COR-L47 (cell line): ENCODE measurements at places on chromosomes 2 and 18.

DNA sequence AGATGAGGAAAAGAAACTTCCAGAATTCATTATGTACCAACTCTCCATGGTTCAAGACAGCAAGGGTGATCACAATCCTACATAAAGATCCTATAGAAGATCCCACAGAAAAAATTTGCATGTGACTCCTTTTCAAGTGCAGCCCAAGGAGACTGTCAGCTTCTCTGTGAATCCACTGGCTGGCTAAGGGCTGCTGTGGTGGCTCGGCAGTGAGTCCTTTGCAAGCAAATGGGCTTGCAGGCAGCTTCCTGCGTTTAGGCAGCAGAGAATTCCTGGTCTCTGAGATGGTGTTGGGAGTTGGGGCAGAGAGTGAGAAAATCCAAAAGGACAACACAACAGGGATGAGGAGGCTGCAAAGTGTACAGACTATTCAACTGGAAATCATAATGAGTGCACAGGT, 43.4 kb downstream of the NABP1 start:
- DNase-seq, result no peak

- no peak for DNase-seq
These were observed 156.5 kb downstream of the NAPG start for GRCh38 chr18:10682368-10682714.

GRCh38 chr18:42953306-42953705, 162.2 kb downstream of the RIT2 start:
- DNase-seq, result no peak

- no peak for DNase-seq
These were observed 10.6 kb upstream of the HNRNPLL start for GRCh38 chr2:38613126-38613848.

- no peak for DNase-seq
These were observed 32.8 kb downstream of the TACR1 start for GRCh38 chr2:75166491-75166890.

DNA sequence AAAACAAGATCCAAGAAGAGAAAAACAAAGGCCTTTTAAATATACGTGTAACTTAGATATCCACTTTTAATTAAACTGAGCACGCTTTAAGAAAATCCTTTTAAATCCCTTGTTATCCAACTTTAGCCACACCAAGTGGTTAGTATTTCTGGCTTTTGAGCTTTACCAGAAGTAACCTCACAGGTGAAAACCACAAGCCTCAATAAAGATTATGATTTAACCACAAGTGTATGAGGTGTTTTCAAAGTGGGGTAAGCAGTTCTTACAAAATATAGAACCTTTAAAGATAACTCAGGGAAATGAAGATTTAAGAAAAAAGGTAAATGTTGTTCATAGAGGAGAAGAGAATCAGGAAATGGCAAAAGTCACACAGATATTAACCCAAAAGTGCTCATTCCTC, 58.4 kb upstream of the CDCA7 start:
- no peak for DNase-seq

- DNase-seq, result peak; percentile 31
These were observed 43.6 kb upstream of the PXDN start for GRCh38 chr2:1787755-1788477.

DNA sequence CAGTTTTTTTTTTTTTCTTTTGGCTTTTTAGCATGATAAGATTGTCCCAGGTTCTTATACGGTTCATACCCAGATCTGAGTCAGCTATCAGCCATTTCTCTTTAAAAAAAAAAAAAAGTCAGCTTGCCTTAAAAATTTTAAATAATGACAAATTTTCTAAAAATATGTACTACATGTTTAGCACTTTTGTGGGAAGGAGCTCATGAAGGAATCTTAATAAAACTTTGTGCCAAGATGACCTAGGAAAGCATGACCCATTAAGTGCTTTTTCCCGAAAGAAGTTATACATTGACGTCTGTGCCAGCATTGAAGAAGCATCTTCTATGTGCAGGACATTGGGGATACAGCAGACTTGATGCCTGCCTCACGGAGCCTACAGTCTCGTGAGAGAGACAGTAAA, 4.5 kb upstream of the RBMS1 start:
- DNase-seq, result no peak

- no peak for DNase-seq
These were observed 106.1 kb downstream of the MYO1B start for GRCh38 chr2:191351298-191351697.

DNA sequence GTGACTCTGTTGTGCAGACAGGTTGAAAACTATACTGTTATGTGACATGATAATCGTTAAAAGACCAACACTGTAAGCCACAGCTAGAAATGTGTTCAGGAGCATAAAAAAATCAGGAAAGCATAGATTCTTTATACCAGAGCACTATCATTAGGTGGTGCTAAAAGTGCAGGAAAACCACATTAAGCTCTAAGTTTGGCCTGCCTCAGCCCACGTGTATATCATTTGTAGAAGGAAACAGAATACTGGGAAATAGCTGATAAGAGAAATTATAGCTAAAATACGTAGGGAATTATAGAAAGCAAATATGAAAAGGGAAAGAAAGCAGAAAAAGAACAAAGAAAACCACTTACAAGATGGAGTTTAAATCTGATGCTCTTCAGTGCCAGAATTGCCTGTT, 26.5 kb upstream of the C2orf74 start:
- DNase-seq, result peak; percentile 1

DNA sequence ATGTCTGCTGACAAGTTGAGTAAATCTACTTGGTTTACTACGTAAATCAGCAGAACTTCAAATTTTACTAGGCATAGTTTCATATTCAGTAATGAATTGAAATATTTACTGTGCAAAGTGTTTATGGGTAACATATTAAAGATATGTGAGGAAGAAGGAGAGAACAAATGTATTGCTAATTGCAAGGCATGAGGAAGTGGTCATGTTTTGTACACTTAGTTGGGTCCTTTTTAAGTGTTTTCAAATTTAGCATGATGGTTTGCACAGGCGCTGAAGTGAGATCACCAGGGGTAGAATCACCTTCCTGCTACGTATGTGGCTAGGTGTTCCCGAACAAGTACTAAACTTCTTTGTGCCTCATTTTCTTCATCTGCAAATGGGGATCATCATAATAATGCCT, 1534.4 kb downstream of the LRP1B start:
- no peak for DNase-seq

DNA sequence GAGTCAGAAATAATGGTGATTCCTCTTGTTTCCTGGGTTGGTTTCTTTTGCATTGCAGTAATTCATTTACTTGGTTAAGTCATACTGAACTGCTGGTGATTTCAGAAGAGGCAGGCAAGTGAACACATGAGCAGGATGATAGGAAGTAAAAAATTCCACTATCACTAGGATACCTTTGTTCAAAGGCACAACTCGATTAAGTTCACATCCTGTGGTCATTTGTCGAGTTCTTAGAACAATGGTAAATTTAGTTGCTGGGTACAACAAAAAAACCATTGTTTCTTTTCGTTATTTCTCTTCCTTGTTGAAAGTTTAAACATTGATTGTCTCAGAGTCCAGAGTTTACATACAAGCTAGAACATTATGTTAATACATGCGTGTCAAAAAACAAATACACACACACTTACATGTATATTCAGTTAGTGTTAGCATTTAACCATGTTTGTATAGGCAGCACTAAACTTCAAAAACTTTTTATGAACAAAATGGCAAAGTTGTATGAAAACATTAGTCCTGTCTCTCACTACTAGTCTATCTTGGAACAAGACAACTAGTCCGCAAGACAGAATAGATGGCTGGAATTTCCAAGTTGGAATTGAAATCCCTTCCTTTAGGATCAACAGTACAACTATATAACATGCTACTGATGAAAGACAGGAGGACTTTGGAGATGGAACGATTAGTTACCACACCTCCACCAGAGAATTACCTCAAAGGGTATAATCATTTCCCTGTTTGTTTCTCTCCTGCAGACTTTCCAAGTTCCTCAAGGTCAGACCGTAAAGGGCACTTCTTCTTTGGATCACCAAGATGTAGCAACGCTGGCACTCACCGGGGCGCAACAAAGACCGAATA, 26.2 kb downstream of the STK39 start:
- no peak for DNase-seq

DNA sequence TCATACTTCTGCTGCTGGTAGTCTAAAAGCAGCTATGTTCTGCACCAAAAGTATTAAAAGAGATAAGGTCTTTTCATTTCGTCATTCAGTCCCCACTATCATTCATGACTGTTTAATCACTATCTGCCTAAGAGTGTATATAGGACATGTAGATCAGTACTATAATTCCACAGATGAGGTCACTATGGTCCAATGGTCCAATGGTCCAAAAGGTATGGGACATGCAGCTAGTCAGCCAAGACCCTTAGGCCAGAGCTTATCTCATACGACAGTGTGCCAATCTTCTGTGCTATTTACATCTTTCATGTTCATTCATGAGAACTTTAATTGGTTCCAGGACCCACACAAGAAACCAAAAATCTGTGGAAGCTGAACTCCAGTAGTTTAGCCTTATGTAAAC, 42.6 kb upstream of the SDC1 start:
- DNase-seq, result no peak

- no peak for DNase-seq
These were observed 493 bp downstream of the UCN start for GRCh38 chr2:27307545-27308358.

GRCh38 chr2:47046271-47046670, 108.8 kb downstream of the STPG4 start:
- DNase-seq, result peak; percentile 86

GRCh38 chr2:6993936-6994335, 76.7 kb downstream of the RNF144A start:
- DNase-seq, result no peak

- DNase-seq, result no peak
These were observed 157.9 kb downstream of the ANKRD44 start for GRCh38 chr2:197152451-197153228.

GRCh38 chr2:113896791-113897190, 6.9 kb downstream of the ACTR3 start:
- DNase-seq, result no peak

DNA sequence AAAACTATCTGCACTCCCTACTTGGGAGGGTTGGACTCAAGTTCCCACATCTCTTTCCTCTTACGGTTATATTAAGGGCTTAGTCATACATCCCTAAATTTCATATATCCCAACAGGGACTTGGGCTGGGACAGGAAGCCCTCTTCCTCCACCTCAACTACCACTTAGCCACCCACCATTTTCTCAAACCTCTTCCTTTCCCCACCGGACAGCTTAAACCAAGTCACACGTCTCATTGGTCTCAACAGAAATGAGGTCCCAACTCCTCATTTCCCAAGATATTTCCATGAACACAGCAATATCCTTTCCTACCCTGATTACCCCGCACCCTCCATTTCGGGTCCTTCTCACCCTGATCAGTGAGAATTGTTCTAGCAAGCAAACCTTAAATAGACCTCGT, 736 bp downstream of the ZSCAN30 start:
- DNase-seq, result no peak

DNA sequence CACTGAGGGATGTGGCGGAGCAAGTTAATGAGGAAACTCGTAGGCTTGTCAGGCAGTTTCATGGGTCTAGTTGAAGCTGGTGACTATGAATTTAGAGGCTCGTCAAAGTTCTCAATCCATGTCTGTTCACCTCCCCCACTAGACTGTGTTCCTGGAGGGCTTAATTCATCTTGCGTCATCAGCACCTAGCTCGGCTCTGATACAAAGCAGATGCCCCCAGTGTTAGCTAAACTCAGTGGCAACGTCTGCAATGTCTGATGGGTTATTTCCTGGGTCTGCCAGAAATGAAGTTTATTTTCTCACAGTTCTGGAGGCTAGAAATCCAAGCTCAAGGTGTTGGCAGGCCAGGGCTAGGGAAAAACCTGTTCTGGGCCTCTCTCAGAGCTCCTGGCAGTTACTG, 140.6 kb downstream of the PID1 start:
- DNase-seq, result no peak

GRCh38 chr18:49250816-49251388, 209.5 kb downstream of the DYM start:
- peak; percentile 52 for DNase-seq

GRCh38 chr2:225367482-225367881, 32.0 kb upstream of the NYAP2 start:
- DNase-seq, result no peak

DNA sequence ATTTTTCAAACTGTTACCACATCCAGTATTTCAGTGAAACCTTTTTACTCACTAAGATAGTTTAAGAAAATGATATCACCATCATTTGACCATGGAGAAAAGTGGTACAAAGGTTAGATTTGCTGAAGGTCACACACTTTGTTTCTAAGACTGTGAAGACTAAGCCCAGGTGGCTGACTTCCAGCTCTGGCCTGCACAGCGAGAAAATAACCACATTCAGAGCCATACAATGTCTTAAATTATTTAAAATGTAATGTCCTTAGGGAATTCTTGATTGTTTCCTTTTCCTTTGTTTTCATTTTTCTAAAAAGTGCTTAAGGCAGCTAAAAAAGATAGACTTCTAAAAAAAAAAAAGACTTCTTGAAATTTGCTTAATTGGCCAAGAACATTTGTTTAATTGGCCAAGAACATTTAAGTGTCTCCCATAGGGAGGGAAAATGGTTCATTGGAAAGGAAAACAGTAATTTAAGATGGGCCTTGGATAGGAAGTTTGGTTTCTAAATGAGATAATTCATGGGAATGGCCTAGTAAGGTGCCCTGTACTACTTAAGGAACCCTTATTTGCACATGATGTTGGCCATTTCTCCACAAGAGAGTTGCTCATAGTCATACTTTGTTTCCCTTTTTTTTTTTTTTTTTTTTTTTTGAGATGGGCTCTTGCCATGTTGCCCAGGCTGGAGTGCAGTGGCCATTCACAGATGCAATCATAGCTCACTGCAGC, 45.2 kb downstream of the CYP1B1 start:
- DNase-seq, result no peak

GRCh38 chr2:175964195-175964594, 37.9 kb downstream of the LNPK start:
- peak; percentile 25 for DNase-seq

GRCh38 chr2:10370895-10371294, 68.2 kb downstream of the HPCAL1 start:
- no peak for DNase-seq

DNA sequence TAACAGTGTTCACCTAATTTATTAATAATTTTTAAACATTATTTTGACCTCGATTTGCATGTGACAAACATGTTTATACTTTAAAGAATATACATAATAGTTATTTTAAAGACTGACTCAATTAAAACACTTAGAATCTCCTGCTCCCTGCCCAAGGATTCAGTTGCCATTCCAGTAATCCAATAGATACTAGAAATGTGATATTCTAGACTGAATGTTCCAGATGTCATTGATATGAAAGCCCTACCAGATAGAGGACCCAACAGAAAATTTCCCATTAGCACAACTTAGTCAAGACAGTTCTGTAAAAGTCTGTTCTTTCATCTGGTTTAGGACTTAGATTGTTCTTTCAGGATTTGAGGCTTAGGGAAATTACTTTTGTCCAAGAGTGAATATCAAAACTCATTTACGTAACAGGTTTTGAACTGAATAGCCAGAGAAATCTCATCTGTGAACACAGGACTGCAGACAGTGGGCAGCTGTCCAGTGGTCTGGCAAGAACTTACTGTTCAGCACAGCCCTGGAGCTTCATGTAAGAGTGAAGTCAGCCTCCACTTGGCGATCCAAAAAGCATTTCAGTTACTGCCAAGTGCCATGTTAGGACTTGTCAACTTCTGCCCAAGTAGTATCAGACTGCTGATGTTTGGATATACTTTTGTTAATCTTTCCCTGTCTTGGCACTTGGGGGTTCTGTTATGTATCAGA, 77.5 kb downstream of the OSBPL6 start:
- DNase-seq, result no peak
